Cortex of kidney (tissue), 1 donor: ENCODE measurements at places on chromosomes 5 and 9.

GRCh38 chr9:22097707-22098106 is 88.6 kb upstream of the CDKN2B start:
- DNase-seq, result no peak

GRCh38 chr9:93064392-93065134 is 6.1 kb downstream of the SUSD3 start:
- DNase-seq, result no peak

- DNase-seq, result no peak
Observed at GRCh38 chr5:122727112-122727541, 47.8 kb upstream of the SNX2 start.

GRCh38 chr5:180718810-180719453 is 20.9 kb downstream of the OR2Y1 start:
- DNase-seq, result no peak

- no peak for DNase-seq
Observed at GRCh38 chr5:173392-174290, 17.7 kb upstream of the LRRC14B start.
